Activated T-cell treated with anti-CD3 and anti-CD28 coated beads, Interleukin-2, amount 50 U/mL, for 72 hours (primary cell): ENCODE measurements at places on chromosomes 5 and 9. TPM values are rescaled to one million over a fixed set of nuclear protein-coding genes. Genes with fewer than 3 reads are reported as not detected.

- DNase-seq = no peak
Observed at GRCh38 chr9:98479967-98480847, 224.8 kb upstream of the TBC1D2 start.

DNA sequence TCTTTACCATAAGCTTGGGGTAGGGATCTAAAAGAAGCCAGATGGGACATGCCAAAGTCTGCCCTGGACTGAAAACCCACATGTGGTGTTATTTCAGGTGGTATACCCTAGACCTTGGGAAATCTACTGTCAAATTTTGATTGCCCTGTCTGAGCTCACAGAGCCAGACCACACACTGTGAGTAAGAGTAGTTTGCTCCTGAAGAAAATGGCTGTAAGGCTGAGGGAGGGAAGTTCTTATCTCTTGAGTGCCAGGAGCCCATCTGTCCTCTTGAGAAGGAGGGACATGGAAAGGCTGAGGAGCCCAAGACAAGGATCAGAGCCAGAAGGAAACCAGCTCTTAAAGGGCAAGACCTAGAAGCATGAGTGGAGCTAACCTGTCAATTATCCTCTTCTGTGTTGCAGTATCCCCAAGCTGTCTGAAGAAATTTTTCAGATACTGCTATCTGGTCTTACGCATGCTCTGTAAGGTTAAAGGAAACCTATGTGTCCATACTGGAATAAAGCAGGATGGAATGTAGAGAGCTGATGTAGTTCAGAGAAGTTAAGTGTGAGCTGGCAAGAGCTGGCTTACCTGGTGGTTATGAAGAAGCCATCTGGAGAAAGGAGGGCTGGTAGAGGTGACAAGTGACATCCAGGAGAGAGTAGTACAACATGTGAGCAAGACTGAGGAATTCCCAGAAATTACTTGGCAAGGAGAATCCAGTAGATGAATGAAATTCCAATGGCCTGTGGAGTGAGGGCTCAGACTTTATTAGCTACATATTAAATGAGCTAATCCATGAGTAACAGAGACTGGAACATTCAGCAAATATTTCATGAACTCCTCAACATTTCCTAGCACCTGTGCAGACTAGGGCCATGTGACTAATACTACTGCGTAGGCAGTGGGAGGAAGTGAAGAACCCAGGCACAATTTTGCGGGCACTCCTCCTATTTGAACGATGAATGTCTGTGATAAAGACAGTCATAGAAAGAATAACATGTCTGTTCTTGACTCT lies 389.1 kb upstream of the KIF2A start:
- DNase-seq = no peak

GRCh38 chr9:78668148-78668832 lies 371.4 kb downstream of the PSAT1 start:
- DNase-seq = no peak

DNA sequence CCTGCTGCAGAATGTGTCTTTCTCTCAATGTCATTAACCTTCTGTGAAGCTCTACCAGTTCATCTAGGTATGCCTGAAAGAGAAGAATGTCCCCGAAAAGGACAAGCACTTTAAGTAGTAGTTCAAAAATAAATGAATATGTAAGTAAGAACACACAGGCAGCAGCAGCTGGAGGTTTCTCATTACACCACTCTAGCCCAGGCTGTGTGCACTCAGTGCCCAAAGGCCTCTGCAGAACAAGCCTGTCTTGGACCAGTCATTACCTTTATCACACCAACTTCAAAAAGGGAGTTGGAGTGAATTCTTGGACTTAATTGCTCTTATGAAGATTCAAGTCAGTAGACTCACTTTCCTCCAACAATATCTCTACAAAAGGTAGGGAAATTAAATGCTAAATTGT lies 268.8 kb downstream of the MLLT3 start:
- DNase-seq = no peak

NKD2 gene
- 18.7 TPM for total RNA-seq
